ENCODE measurements at places on chromosomes 16 and 17. TPM values are rescaled to one million over a fixed set of nuclear protein-coding genes. Genes with fewer than 3 reads are reported as not detected.

DNA sequence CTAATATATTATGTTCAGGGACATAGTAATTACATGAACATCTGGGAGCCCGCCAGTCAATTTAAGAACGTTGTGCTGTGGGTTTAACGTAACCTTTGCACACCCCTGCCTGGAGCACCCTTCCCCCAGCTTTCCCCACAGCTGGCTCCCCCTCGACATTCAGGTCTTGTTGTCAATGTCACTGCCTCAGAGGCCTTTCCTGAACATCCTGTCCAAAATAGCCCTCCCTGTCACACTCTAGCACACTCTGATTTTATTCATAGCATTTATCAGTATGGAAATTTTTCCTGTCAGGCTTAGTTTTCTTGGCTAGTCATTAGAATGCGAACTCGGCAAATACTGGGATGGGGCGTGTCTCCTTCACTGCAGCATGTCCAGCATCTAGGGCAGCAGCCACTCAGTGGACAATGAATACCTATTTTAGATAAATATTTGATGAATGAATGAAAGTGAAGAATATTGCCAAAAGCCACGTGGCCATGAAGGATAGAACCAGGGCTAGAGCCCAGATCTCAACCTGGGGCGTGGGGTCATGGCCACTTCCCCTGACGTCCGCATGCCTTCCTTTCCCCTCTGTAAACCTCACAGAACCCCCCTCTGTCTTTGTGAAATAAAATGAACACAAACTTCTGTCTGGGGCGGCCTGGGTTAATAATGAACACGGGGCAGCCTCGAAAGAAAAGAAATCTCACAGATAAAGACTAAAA, 10.5 kb downstream of the PIK3R6 start:
- no peak for DNase-seq

DNA sequence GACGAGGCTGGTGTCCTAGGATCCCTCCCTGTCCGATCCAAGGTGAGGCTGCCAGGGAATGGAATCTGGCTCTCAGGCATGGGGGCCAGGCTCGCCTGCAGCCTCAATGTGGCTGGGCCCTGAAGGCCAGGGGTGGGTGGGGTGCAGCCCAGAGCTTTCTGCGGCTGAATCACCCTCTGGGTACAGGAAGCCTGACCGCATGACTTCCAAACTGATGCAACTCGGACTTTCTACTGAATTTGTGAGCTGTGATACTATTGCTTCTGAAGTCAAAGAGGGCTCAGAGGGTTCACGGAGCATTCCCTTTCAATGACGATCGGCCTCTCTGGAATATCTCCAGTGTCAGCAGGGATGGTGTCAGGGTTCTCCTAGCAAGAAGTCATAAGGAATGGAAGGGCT, 123.7 kb downstream of the METRNL start:
- peak; percentile 57 for DNase-seq

CACNG5 gene
- total RNA-seq: not detected

- DNase-seq: no peak
These were observed 50.3 kb downstream of the PIPOX start for GRCh38 chr17:29093090-29093871.

DNA sequence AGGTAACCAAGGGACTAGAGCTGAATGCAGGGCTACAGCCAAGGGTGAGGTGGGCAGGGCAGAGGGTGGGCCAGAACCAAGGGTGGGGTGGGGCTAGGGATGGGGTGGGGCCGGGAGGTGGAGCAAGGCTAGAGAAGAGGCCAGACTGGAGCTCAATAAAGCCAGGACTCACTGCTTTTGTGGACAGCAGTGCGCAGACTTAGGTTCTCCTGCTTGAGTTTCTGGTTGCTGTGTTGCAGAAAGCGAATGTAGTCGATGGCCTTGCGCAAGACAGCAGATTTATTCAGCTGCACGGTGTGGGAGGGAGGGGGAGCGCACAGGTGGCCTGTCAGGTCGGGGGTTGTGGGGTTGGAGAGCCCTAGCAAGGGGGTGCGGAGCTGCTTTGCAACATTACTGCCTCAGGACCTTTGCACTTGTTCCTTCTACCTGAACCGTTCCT, 18.7 kb downstream of the SREBF1 start:
- DNase-seq: no peak

RAPGEFL1 gene
- 11.9 TPM for total RNA-seq

PYDC1 gene
- not detected for total RNA-seq

CDH15 gene
- total RNA-seq: not detected

DNA sequence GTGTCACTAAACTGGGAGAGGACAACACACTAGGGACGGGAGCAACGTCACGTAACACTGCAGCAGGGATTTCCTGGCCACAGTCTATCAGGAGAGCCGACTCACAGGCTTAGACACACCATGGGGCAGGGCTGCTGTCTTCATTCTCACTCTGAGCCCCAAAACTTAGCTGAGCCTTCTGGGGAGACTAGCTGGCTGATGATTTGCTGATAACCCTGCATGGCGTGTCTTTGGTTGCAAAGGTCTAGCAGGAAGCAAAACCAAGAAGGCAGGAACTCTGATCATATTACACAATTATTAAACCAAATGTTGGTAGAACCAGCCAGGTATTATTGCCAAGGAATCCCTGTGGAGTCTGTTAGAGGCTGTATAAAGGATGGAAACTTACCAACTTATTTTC, 345.0 kb downstream of the SLC39A11 start:
- no peak for DNase-seq

DNA sequence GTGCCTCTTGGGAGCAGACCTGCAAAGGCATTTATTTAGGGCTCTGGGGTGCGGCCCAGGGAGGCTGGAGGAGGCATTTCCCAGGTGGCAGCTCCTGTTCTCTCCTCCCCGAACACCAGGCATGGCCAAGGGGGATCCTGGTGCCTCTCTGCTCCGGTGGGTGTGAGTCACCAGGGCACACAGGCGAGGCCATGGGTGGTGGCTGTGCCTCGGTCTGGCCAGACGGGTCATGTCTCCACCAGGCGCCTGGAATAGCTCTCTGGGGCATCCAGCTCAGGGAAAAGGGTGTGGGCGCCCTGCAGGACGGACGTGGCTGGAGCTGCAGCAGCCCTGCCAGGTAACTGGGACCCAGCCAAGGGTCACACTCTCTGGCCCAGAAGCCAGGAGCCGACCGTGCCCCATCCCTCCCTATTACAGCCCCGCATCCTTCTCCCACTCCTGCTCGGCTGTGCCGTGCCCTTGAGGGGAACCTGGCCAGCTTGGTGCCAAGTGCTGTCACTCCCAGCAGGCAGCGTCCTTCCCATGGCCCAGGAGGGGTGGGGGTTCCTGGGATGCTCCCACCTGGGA, 25.8 kb downstream of the SOX8 start:
- DNase-seq: no peak

DNA sequence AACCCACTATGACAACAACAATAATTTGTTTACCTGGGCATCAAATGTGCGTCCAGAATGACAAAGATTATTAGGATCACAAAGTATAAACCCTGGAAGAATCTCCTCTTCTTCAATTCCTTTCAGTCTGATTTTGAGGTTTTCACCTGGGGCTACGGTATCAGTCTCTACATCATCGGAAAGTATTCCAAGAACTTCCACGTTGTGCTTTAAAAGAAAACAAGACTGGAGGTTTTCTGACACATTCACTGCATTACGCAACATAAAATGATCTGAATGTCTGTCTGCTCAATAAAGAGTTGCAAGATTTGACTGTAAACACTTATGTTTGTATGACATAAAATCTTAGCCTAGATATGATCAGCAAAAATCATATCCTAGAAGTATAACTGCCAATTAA, 26.0 kb upstream of the RSL1D1 start:
- no peak for DNase-seq

- no peak for DNase-seq
These were observed 78.4 kb downstream of the NT5M start for GRCh38 chr17:17381446-17382064.

SMIM36 gene
- total RNA-seq: not detected

DNA sequence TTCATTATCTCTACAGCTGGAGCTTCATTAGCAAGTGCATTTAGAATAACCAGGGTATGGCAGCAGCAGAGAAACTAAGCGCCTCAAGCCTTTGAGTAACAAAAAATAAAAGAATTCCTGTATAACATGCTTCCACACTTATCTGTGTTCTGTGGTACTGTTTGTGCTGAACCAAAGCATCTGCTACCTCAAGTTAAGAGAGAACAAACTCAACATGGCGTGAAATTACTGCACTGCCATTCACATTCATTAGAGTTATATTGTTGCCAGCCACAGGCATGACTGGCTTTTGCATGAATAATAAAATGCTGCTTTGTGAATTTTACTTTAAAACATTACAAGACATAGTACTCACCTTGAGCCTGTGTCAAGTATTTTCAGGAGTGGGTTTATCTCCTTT, 76.6 kb downstream of the NLK start:
- DNase-seq: no peak

DNA sequence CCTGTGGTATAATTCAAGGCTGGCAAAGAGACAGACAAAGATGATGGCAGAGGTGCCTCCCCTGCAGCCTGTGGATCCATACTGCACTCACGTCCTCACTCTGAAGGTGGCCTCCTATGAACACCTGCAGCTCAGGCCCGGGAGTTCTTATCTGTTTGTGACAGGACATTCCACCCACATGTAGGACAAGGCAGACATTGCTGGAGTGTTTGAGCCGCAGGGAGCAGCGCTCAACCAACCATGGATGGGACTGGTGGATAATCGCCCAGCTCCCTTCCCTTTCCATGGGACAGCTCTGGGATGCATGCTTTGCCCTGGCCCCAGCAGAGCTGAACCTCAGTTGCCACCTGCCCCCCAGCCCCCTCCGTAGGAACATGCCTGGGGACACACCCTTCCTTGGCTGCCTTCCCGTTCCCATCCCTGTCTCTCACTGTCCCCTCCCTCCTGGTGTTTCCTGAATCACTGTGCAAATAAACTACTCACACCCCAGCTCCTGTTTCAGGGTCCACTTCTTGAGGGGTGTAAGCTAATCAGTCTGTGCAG, 22.2 kb downstream of the ITPRIPL2 start:
- DNase-seq: no peak

DNA sequence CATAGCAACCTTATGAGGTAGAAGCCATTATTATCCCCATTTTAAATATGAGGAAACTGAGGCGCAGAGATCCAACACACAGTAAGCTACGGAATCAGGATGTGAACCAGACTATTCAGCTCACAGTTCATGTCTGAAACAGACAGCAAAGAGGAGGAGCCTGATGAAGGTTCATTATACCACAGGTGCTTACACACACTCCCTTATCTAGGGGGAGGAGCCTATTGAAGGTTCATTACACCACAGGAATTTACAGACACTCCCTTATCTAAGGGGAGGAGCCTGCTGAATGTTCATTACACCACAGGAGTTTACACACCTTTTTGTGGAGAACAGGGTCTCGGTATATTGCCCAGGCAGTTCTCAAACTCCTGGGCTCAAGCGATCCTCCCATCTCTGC, 21.9 kb downstream of the C16orf95 start:
- no peak for DNase-seq

- no peak for DNase-seq
These were observed 5.8 kb upstream of the HOXB9 start for GRCh38 chr17:48631693-48632578.

DNA sequence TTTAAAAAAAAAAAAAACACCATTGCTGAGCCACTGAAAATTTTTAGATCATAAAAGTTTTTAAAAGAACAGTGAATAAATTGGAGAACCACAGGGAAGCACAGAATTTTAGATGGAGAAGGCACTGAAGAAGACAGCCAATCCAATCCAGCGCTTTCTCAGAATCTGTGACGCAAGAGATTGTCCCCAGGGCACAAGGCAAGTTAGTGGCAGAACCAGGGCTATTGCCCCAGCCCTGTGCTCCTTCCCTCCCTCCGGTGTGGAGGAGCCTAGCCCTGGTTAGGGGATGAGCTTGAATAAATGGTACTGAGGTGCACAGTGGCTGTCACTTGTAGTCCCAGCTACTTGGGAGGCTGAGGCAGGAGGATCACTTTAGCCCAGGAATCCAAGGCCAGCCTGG, 108.3 kb downstream of the ZNF423 start:
- no peak for DNase-seq

DNA sequence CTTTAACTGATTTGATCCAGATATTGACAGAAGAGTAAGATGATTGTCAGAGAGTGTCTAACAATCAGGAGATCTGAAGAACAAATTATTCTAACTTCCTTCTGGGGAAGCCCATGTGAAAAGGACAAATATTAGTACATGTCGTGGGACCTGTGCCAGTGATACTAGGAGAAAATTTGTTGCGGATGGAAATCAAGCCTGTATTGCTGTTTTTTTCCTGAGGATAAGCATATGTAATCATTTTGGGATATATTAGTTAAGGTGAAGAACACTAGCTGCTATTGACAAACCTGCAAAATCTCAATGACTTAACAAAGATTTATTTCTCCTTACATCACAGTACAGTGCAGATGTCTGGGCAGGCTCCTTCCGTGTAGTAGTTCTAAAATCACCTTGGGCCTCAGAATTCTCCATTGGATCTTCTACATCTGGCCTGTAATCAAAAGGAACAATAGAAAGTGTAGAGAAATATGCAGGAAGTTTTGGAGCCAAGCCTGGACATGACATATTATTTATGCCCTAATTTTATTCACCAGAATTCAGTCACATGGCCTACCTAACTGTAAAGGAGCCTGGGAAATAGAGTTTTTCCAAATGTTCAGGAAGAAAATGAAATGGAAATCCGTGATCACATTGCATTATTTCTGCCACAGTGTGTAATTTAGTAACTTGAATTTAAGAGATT, 58.3 kb downstream of the CYB561 start:
- DNase-seq: no peak

PHOSPHO1 gene
- 0.09 TPM for total RNA-seq

SEPTIN12 gene
- not detected for total RNA-seq

GRCh38 chr16:84815462-84815861, 4.3 kb upstream of the CRISPLD2 start:
- no peak for DNase-seq

GRCh38 chr16:11254913-11255736, 879 bp downstream of the SOCS1 start:
- DNase-seq: peak; percentile 89

GRCh38 chr16:64865069-64865696, 256.7 kb downstream of the CDH11 start:
- DNase-seq: no peak

DNA sequence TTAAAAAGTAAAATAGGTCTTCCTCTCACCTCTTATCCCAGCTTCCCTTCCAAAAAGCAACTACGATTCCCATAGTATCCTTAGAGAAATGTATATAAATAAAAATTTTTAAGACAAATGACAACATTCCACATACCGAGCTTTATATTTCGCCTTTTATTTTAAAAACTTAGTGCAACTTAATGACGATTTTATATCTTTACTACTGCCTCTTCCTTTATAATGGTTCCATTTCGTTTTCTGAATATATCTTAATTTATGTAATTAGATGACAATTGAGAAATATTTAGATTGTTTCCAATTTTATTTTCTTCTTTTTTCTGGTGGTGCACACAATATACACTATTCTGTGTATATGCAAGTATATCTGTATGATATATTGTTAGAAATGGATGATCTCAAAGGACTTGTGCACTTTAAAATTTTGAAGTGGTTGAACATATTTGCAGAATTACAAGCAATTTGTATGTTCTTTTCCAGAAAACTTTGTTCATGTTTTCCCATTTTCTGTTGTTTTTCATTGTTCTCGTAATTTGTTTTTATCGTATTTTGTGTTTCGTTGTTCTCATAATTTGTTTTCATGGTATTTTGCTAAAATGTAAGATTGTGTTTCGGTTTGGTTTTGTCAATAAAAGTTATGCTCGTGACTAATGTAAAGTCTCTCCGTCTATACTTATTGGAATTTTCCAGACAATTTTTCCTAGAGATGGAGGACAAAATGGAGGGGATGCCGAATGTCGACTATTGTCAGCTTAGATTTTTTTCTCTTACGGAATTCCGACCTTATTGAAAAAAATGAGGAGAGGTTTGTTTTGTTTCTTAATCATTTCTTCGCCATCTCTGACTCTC, 20.4 kb upstream of the HOXB13 start:
- DNase-seq: no peak

ITGAD gene
- total RNA-seq: not detected

Data from activated CD4-positive, alpha-beta T cell treated with anti-CD3 and anti-CD28 coated beads, Interleukin-2, amount 10 ng/mL, durations not matched to agents 24 days and 14 days (primary cell).